Stimulated activated CD8-positive, alpha-beta memory T cell treated with anti-CD3 and anti-CD28 coated beads, Interleukin-12 subunit alpha, Interleukin-12 subunit beta, amount 100 ng/mL, for 4 hours (primary cell): ENCODE measurements at places on chromosomes 16 and 17.

DNA sequence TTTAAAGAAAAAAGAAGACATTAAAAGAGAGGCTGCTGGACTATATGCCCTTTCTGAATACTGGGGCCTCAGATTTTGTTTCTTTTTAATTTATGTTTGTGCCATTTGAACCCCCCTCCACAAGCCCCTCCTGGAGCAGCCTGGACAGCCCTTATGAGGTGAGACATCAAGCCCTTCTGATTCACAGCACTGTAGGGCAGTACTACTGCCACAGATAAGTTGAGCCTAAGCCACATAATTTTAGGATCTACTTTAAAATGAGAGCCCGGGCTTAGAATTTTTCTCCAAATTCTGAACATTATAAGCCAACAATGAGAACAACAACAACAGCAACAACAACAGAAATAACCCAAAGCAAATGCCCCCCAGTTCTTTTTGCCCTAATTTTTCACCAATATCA, 256.9 kb upstream of the SALL1 start:
- no peak for DNase-seq

- no peak for DNase-seq
Observed at GRCh38 chr17:5502552-5502951, 16.2 kb downstream of the MIS12 start.

DNA sequence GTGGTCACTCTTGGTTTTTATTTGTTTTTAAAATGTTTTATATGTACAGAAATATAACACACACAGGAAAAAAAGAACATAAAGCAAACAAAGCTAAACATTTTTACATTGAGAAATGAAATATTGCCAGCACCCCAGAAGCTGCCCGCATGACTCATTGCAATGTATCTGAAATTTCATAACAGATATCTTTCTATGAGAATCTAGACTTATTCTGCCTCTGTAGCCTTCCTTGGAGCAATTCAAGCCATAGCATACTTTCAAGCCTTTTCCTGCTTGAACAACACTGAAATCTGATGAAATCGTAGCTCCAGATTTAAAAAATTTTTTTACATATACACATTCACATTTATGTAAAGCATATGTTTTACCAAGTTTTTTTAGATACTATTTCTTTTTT, 86.9 kb downstream of the RBBP6 start:
- DNase-seq, result no peak

DNA sequence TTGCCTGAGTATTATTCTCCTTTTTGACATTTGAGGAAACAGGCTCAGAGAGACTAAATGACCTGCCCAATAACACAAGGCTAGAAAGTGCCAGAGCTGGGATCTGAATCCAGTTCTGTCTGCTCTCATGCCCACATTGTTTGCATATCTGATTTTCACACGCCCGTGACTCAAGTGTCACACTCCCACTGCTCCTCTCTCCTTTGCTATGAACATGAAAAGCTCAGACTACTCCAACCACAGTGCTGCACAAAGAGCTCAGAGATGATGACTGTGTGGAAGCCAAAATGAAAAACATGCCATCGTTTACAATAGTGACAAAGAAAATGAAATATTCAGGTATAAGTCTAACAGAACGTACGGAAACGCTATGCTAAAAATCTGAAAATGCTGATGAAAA, 107.9 kb downstream of the SMG6 start:
- DNase-seq, result peak; percentile 19

- DNase-seq, result no peak
Observed at GRCh38 chr17:50529849-50530248, 2.7 kb upstream of the EPN3 start.

DNA sequence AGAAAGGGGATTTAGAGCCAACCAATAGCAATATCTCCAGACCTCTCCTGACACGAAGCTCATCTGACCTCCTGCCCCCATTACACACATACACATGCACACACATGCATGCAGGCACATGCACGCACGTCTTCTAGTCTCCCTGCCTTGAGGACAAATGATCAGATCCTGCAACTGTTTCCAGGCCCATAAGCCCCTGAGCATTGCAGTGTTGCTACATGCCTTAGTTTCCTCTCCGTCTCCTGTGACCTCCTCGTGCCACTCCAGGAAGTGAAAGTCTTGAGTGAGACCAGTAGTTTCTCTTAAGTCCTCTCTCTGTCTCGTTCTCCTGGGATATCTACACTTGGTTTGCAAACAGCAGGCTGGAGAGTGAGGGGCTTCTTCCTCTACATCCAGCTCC, 8.2 kb downstream of the CIITA start:
- no peak for DNase-seq

DNA sequence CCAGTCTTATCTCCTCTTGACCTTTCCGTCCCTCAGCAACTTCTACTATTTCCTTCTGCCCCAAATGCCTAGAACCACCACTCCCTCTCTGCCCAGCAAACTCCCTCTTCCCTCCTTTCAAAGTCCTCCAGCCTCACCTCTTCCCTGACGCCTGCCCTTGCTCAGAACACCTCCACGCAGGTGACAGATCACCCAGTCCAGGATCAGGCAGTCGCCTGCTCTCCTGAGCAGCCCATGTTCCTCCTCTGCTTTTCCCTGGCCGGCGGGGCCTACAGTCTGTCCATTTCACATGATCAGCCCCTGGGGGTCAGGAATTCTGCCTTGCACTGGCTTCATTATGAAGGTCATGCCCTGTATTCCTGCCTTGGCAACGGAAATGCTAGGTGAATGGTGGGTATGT, 422 bp downstream of the CD300LF start:
- DNase-seq, result no peak

- DNase-seq, result no peak
Observed at GRCh38 chr17:45672301-45672700, 111.8 kb upstream of the CRHR1 start.

- no peak for DNase-seq
Observed at GRCh38 chr16:85483424-85483823, 129.7 kb upstream of the GSE1 start.

DNA sequence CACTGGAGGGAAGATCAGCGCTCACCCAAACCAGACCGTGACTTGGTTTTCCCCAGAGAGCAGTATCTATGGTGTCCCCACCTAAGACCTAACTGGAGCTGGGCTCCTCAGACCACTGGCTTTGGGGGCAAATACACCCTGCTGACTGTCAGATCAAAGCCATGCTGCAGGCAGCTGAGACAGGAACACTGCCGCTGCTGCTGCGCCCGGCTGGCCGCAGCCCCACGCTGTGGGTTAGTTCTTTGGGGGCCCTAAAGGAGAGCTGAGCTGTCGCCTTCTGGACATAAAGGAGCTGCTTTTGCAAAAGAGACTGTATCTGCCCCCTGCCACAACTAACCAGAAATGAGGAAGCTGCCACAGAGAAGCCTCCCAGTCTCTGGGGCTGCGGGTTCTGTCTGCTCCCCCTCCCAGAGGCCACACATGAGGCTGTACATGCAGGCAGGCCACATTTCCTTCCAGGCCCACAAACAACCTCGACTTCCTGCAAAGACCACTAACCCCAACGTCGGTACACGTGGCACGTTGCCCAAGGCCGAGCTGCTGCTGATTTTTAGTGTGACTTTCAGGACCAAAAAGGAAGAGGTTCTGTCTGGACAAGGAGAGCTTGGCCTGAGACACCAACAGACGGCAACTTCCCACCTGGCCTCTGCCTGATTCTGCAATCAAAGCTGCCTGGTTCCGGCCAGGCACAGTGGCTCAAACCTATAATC, 18.2 kb upstream of the ABR start:
- DNase-seq, result peak; percentile 52

DNA sequence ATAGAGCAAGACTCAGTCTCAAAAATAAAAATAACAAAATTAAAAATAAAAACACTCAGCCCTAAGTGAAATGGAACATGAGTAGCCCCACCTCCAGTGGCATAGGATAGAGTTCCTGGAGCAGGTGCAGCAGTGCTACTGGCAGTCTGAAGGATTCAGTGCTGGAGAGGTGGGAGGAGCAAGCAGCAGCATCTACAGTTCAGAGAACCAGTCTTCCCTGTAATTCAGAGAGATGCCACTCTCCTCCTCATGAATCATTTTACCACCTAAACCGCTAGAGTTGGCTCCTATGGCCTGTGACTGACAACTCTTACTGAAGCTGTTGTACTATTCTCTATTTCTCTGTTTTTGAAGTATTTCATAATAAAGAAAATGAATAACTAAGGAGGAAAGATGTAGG, 56.0 kb upstream of the SMURF2 start:
- DNase-seq, result no peak

DNA sequence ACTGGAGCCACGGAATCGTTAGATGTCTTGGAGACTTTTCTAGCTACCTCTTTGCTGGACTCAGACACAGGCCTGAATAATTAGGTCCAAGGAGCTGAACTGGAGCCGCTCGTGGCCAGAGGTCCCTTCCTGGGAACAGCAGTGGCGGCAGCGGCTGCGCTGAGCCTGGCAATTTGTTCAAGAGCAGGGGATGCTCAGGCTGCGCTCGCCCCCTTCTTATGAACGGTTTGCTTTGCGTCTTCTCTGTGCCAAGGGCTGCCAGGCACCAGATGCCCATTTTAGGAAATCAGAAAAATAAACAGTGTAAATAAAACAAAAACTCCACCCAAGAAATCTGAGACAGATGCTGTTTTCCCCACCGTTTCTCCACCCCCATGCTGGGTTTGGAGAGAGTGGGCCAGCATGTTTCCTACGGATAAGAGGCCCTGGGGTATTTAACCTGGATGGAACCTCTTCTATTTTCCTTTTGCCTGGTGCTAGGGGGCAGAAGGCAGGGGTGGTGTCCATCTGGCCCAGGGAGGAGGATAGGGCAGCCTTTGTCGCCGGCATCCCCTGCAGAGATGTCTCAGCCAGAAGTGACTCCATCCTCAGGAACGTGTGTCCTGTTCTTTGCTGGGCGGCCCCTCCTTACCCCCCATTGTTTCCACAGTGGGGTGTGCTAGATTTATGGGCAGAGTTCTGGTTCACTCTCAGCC, 163.4 kb downstream of the SEC14L1 start:
- DNase-seq, result no peak

DNA sequence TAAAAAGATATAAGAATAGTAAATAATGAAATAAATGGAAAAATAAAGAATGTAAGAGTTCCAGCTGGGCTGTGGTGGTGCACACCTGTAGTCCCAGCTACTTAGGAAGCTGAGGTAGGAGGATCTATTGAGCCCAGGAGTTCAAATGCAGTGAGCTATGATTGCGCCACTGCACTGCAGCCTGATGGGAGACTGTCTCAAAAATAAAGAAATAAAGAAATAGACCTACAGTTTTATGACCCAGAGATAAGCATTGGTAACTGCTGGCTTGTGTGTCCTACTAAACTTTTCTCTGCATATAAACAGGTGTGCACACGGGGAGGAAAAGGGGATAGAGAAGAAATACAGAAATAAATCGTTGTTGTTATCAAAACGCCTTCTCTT, 7.8 kb upstream of the PDP2 start:
- no peak for DNase-seq

DNA sequence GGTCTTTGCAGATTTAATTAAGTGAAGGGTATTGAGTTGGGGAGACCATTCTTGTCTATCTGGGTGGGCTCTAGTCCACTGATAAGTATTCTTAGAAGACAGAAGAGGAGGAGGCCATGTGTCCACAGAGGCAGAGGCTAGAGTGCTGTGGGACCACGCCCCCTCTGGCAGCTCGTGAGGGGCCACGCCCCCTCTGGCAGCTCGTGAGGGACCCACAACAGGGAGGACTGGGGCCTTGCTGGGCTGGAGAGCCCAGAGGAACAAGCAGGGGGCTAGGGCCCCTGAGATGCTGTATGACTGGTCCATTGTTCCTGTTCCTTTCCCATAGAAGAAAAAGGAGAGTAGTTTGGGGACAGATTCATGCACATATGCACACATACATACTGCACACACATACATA, 106.8 kb downstream of the METRNL start:
- no peak for DNase-seq

- DNase-seq, result no peak
Observed at GRCh38 chr17:1060991-1061390, 64.1 kb downstream of the TIMM22 start.

DNA sequence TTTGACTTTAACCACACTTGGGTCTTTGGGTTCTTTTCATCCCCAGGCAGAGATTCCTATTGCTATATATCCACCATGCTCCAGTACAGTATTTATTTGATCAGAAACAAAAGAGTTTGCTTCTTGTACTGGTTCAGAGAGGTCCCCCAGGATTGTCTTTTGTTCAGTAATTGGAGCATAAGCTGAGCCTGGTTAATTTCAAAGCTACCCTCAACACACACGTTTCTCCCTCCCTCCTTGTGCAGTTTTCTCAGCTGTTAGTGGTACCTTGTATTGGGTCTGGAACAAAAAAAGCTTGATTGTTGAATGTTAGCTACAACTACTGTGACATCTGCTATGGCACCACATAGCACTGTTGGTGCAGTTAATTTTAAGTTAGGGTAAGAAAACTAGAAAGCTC, 50.0 kb downstream of the NUP93 start:
- DNase-seq, result no peak

- DNase-seq, result no peak
Observed at GRCh38 chr16:84838383-84838948, 18.7 kb downstream of the CRISPLD2 start.

DNA sequence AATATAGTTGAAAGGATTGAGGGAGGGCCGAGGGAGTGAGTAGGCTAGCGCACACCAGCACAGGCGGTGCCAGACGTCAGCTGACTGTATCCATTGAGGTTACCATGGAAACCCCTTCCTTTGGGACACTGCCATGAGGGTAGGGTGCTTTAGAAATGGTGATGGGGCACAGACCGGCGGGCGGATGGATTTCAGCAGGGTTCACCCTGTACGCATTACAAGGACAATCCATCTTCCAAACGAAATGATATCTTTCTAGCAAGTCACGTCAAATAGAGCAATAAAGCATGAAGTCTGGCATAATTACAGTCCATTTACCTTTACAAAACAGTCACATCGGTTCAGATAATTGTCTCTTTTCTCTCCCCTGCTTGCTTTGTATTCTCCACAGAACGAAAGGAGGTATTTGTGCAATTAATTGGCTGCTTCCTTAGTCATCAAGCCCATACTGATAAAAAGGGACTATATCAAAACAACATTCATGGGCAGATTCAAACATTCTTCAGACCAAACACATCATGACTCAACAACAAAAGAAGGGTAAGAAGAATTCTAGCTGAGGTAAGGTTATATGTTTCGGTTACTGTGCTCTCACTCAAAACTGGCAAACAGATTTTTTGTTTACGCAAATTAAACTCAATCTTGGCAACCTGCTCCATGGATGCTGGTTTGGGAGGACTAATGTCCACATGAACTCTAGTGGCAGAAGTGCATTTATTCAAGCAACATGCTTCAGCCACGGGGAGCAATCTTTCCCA, 140.6 kb downstream of the CDK5R1 start:
- DNase-seq, result no peak
